ENCODE measurements at places on chromosomes 1 and 21. TPM values are rescaled to one million over a fixed set of nuclear protein-coding genes. Genes with fewer than 3 reads are reported as not detected.

- peak; percentile 66 for DNase-seq
These were observed 384.9 kb downstream of the HLX start for GRCh38 chr1:221263831-221264767.

- peak; percentile 4 for DNase-seq
These were observed 205.6 kb upstream of the GJB5 start for GRCh38 chr1:34549199-34549598.

- DNase-seq: no peak
These were observed 70.0 kb downstream of the NTPCR start for GRCh38 chr1:233020426-233020825.

DNA sequence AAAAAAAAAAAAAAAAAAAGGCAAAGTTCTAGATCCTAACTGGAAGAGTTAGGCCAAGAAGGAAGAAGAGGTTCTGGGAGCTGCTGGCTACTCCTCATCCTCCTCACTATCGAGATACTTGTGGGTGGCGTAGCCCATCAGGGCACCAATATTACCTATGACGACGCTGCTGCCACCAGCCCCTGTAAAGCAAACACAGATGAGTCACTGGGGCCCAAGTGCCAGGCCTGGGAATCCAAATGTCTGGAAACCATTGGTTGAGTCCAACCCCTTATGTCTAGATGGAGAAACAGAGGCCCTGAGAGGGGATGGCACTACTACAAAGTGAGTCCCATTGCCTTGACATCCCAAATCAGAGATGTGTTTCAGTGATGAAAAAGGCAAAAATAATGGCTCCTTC, 5.7 kb downstream of the IFI6 start:
- DNase-seq: no peak

DNA sequence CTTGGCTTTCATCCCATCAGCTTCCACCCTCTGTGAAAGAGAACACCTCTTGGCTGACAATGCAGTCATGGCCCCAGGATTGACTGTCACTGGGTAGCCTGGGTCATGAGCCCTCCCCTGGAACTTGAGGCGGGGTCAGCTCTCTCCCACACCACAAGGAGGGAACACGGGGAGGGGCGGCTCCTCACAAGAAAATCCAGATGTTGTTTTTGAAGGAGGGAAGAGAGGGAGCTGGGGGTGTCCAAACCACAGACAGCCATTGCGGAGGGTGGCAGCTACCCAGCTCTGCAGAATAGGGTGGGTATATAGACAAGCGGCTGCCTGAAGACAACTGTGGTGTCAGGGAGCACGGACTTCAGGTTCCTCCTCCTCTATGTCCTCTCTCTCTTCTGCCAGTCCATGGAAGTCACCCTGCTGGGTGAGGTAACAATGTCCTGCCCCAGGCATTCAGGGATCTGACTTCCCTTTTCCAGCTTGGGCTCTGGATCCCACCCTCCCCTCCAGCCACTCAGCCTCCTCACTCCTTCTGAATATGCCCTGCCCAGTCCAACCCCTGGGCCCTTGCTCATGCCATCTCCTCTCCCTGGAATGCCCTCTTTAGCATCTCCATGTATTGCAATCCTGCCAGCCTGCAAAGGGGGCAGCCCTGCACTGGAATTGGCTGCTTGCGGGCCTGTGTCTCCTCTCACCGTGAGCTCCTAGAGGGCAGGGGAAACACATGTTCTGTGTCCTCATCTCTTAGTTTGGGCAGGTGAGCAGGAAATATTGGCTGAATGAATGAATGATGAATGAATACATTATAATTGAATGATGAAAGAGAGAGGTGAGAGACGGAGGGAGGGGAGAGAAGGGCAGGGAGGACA, 60.9 kb upstream of the RUNX3 start:
- DNase-seq: peak; percentile 21

GRCh38 chr1:5586629-5587028, 405.6 kb downstream of the NPHP4 start:
- no peak for DNase-seq

- DNase-seq: no peak
These were observed 1.8 kb upstream of the EXTL1 start for GRCh38 chr1:26019641-26020315.

DNA sequence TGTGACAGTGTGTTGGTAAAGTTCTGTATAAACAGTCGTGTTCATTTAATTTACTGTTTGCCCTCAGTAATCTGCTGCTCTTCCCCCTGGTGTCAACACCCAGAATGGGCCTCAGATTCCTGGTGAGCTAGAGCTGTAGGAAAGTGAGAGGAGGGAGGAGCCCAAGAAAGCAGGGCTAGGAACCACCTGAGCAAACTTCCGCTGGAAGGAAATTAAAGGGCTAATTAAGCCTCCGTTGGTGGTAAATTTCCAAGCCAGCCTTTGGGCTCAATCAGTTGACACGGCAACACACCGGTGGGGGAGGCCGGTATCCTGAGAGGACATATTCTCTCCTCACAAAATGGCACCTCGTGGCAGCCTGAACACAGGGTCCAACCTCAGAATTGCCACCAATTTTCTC, 32.9 kb downstream of the RAB3B start:
- DNase-seq: no peak

DNA sequence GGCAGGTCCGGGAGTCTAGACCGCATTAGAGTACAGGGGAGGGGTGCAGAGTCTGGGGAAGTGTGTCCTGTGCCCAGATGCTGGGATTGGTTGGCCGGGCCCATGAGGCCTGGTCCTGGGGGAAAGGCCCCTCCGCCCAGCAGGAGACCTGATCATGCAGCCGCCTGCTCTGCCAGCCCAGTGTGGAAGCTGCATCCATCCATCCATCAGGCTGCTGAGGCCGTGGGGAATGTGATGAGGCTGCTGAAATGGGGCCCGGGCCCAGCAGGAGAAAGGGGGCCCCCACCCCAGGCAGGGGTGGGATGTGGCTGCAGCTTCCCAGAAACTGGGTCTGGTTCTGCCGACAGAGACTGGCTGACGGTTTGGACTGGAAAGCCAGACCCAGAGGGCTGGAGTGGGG, 37.2 kb downstream of the EPHA2 start:
- no peak for DNase-seq

- peak; percentile 11 for DNase-seq
These were observed 4.0 kb downstream of the ACTL8 start for GRCh38 chr1:17759114-17759513.

DNA sequence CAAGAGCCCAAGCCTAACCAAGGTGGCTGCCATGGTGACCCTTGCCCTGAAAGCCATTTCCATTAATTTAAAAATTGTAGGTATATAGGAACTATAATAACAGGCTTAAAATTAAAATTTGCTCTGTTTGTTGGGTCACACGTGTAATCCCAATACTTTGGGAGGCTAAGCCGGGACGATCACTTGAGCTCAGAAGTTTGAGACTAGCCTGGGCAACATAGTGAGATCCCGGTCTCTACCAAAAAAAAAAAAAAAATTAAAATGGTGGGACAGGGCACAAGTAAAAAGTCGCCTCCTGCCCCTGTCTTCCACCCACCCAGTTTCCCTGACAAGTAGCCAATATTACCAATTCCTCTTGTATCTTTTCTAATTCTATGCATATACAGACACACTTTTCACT, 6.6 kb downstream of the CAPZA1 start:
- DNase-seq: no peak

- DNase-seq: peak; percentile 2
These were observed 71.0 kb downstream of the LMO4 start for GRCh38 chr1:87399701-87400100.

GRCh38 chr1:111221276-111221632, 6.3 kb upstream of the CHI3L2 start:
- no peak for DNase-seq

DNA sequence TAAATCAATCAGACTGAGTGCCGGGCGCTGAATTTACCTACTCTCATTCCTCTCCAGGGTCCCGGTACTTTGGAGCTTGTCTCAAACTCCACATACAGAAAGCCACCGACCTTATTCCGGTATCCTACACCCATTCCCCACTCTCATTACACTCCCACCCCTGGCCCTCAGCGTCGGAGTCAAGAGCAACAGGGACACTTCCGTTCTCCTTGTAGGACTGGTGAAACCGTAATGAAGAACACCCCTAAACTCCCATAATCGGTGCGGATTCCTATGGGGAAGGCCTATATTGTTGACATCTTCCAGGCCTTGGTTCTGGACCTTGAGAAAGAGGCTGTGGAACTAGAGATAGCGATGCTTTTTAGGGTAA, 798 bp downstream of the ZBED6 start:
- DNase-seq: no peak

GRCh38 chr21:27104846-27105431, 138.1 kb upstream of the ADAMTS5 start:
- no peak for DNase-seq

DNA sequence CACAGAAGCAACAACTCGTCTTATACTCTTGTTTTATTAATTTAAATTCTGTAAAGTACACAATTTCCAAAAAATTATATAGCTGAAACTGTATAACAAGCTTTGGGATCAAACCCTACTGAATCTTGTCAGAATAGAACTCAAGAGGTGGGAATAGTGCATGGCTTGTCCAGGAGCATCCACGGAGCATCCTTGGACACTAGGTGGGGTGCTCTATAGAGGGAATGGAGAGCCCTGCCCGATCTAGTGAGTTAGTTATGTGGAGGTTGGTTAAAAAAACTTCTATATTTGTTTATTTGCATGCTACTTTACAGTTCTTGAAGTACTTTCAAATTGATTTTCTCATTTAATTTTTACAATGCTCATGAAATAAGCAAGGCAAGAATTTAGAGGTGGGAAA, 28.3 kb downstream of the ROR1 start:
- DNase-seq: no peak

- DNase-seq: no peak
These were observed 34.1 kb downstream of the OR2G3 start for GRCh38 chr1:247639381-247639981.

DNA sequence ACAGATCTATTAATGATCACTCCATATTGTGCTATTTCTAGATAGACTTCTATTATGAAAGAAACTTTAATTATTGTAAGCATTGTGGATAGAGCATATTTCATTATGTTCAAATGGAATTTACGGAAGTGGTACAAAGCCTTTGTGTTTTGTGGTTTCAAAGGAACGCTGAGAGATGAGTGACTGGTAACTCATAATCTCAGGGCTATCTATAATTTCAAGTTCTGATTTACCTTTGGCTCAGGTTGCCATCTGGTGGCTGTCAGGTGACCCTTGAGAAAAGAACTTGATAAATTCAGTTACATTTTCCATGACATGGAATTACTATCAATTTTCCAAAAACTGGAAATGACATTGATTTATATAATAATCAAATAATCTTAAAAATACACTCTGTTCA, 12.2 kb downstream of the NTNG1 start:
- DNase-seq: peak; percentile 43

GRCh38 chr1:222918801-222919477, 104.1 kb downstream of the DISP1 start:
- DNase-seq: no peak

DNA sequence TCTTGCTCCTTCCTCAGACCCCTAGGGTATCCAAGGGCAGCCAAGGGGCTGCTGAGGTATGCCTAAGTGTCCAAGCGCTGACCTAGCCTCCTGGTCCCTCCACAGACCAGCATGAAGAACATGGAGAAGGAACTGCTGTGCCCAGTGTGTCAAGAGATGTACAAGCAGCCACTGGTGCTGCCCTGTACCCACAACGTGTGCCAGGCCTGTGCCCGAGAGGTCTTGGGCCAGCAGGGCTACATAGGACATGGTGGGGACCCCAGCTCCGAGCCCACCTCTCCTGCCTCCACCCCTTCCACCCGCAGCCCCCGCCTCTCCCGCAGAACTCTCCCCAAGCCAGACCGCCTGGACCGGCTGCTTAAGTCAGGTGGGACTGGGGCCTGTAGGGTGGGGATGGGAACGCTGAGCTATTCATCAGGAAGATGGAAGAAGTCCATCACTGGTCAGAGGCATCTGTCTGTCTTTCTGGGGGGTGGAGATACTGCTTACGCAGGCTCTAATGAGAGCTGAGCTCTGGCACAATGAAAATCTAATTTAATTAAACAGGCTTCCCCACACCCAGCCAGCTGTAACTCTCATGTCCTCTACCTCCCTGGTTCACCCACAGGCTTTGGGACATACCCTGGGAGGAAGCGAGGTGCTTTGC, 1.8 kb downstream of the TRIM46 start:
- no peak for DNase-seq

DNA sequence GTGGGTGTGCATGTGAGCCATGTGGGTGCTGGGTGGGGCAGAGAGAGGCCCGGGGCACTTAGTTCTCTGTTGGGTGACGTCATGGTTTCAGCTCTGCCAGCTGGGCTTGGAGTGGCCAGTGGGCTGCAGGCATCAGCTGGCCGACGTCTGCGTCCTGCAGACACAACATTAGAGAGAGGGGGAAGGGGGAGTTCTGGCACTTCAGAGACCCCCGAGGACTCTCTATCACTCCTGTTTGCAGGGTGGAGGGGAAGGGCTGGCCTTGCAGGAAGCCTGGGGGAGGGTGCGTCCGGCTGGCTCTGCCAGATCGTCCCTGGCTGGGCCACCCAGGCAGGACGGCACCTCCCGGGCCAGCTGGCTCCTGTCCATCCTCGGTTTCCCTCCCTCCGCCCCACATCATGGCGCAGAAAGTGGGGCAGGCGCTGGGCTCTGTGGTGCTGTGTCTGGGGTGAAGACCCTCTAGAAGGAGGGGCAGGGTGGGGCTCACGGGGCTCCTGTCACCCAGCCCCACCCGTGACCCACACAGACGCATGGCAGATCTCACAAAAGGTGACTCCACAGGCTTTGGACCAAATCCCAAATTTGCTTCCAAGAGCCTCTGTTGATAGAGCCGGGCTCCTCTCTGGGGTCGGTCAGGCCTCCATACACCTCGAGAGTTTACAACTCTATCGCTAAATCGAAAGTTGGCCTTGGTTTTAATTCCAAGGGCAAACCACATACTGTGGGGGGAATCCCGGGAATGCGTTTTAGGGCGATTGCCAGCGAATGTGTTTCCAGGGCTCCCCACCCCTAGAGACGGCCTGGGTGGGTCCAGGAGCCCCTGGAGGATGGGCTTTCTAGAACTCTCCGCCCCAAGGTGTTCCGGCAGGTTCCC, 73.4 kb upstream of the TTC34 start:
- no peak for DNase-seq

DNA sequence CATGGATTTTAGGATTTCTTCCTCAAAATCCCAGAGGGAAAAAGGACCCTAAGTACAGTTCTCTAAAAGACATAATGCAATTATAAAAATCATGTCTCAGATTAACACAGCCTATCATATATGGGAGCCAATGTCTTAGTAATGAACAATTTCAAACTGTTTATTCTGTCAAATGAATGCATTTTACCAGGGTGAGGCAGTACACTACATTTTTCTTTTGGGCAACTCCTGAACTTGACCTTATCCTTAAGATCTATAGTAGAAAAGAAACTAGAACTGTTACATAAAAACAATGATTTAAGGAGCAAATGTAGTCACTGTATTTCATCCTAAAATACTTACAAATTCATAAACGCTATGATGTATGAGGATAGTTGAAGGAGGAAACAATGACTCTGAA, 226.3 kb upstream of the B3GALT2 start:
- no peak for DNase-seq

- peak; percentile 31 for DNase-seq
These were observed 122.0 kb downstream of the LMO4 start for GRCh38 chr1:87450615-87451209.

Gene VWA5B1
- 0.19 TPM for total RNA-seq

Gene NID1
- not detected for total RNA-seq

Gene PRR9
- total RNA-seq: not detected

Gene SYT2
- total RNA-seq: not detected

Gene EXOC8
- total RNA-seq: 18.6 TPM

Gene TNNT2
- total RNA-seq: not detected

Gene NPPA
- total RNA-seq: not detected

Gene PPP2R5A
- 36.0 TPM for total RNA-seq

Gene S100A7
- total RNA-seq: not detected

Gene ERICH3
- total RNA-seq: not detected

Measured in OCI-LY7 (cell line).